Fibroblast of skin of right biceps (primary cell): ENCODE measurements at places on chromosomes 12 and 14.
A peak's percentile ranks its signal among the peaks of the same experiment; 100 is the strongest.

GRCh38 chr14:51784466-51784865, 75.9 kb upstream of the GNG2 start:
- DNase-seq, result peak; percentile 25

GRCh38 chr14:22333422-22334274, 255.4 kb downstream of the DAD1 start:
- peak; percentile 34 for DNase-seq

DNA sequence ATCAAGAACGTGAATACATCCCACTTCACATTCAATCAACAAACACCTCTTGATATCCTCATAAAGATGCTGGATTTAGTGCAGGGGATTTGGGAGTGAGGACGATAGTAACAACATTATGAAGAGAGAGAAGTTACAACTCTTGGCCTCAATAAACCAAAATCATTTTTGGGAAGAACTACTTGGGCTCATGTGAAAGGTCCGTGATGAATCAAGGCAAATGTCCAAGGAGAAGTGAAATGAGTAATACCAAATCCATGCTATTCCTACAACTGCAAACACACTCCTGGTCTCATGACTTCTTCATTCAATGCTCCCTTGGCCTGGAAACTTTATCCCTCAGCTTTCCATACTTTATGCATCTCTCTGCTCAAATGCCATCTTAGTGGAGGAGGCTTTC, 162.0 kb upstream of the LMNTD1 start:
- DNase-seq, result peak; percentile 43

GRCh38 chr14:35534208-35534872, 376 bp downstream of the INSM2 start:
- peak; percentile 25 for DNase-seq

- peak; percentile 60 for DNase-seq
Measured at GRCh38 chr12:64618953-64619590, 8.8 kb downstream of the RASSF3 start.

DNA sequence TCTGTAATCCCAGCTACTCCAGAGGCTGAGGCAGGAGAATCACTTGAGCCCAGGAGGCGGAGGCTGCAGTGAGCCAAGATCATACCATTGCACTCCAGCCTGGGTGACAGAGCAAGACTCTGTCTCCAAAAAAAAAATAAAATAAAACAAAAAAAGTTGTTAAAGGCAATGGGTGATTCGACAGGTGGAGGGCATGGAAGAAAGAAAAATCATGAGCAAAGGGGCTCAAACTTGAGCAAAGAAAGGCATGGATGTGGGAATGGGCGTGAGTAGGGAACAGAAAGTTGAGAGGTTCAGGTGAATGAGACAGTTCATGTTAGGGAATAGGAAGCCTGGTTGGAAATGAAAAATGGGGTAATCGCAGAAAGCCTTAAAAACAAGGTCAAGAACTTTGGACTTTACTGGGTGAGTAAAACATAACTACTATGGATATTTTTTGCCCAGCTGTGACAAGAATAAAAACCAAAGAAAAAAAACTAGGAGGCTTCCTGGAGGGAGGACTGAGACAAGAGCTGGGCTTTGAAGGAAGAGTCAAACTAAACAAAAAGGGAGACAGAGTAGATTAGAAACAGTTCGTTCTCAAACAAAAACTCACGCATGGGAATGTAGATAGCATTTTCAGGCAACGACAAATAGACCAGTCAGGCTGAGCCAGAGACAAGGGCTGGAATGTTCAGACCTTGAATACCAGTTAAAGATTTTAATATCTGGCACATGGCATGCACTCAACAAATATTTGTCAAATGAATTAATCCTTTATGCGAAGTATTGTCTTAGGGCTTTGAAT, 18.8 kb downstream of the PYM1 start:
- peak; percentile 47 for DNase-seq

GRCh38 chr14:94439453-94440057, 13.0 kb downstream of the SERPINA11 start:
- no peak for DNase-seq

DNA sequence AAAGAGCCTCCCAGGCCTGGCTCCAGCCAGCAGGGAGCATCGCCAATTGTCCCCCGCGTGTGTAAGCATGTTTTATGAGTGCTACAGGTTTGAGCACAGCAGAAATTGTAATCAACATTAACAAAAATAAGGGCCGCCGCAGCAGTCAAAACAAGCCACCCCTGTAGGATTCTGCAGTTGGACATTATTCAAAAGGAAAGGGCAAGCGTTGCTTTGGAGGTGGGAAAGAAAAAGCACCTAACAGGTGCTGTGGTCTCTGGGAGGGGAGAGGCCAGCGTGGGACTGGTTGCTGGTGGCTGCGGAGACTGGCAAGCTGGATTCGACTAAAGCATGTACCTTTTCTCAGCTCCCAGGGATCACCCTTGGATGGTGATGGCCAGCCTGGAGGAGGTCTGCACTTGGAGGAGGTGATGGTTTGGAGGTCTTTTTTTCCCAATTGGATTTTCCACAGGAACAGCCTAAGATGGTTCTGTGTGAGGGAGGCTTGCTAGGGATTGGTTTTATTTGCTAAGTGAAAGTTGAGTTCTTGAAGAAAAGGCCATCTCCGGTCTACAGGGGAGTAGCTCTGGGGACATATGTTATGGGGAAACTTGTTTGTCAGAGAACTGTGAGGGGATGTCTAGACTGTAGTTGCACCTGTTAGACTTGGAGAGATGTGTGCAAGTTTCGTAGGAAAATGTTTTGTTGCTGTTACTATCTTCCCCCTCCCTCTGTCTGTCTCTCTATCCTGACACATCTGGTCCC, 2.0 kb downstream of the DYRK2 start:
- no peak for DNase-seq

GRCh38 chr14:100155049-100155621, 4.3 kb downstream of the DEGS2 start:
- DNase-seq, result no peak

GRCh38 chr14:90455100-90455571, 58.3 kb downstream of the CALM1 start:
- no peak for DNase-seq

DNA sequence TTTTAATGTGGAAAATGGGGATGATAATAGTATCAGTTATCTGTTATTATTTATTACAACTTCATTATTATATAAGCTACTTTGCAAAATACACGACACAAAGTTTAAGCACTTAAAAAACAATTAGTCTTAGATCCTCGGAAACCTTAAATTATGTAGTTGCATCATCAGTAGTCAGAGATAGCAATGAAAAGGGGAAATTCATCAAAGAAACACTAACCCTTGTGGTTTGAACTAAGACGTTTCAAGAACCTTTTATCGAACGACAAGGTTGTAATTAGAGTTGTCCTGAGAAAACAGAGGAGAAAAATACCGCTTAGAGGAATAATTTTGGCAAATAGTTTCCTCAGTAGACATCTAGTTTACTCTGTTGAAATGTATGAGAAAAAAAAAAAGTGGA, 198.5 kb downstream of the PTPRO start:
- DNase-seq, result no peak

DNA sequence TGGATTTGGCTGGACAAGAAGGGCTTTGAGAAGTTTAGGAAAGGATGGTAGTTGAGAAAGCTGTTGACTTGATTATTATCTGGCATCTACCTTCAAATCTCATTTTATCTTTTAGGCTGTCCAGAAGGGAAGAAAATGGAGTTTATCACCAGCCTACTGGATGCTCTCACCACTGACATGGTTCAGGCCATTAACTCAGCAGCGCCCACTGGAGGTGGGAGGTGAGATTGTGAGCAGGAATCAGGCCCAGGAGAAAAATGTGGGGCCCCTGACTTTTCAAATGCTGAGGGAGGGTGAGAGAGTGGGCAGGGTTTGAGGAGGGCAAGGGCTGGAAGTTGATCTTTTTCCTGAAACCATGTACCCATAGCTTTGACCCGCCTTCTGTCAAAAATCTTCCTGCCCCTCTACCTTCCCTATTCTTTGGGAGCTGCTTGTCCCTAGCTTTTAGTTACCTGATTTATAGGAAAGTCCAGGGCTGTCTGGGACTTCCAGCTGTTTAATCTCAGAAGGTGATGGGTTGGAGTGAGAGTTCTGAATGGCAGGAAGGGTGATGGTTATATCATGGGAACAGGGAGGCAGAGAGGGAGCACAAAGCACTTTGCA, 134.2 kb downstream of the SMOC1 start:
- DNase-seq, result peak; percentile 2

DNA sequence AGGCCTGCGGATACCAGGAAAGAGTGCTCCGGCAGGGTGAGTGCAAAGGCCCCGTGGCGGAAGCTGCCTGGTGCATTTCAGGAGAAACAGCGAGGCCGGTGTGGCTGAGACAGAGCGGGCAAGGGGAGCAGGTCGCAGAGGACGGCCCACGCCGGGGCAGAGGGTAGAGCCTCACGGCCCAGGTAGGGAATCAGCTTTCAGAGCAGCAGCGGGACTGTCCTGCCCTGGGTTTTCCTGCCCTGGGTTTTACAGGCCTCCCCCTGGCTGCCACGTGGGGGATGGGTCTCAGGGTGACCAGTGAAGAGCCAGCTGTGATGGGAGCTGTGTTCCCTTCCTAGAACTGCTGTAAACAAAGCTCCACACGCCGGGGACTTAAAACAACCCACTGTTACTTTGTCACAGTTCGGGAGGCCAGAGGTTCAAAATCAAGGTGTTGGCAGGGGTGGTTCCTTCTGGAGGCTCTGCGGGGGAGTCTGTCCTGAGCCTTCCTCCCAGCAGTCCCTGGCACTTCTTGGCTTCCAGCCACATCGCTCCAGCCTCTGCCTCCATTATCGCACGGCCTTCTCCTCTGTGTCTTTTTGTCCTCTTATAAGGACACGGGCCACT, 10.4 kb downstream of the NCOR2 start:
- DNase-seq, result no peak

GRCh38 chr14:49895480-49895879, 2.6 kb downstream of the ARF6 start:
- no peak for DNase-seq

DNA sequence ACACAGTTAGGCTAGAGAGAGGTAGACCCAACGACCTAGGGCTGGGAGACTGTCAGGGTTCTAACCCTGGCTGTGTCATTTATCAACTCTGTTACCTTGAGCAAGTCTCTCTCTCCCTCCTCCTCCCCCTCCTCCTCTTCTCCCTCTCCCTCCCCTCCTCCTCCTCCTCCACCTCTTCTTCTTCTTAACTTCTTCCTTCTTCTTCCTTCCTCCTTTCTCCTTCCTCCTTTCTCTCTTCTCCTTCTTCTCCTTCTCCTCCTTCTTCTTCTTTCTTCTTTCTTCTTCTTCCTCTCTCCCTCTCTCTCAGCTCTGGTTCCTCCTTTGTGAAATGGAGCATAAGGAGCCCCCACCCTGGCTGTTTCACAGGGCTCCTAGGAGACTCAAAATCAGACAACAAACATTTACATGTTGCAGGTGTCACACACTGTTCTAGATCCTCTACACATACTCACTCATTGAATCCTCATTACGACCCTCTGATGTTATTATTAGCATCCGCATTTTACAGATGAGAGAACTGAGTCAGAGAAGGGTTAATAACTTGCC, 2.2 kb upstream of the KCNH3 start:
- no peak for DNase-seq

- DNase-seq, result no peak
Measured at GRCh38 chr12:111780166-111780565, 13.4 kb downstream of the ALDH2 start.

DNA sequence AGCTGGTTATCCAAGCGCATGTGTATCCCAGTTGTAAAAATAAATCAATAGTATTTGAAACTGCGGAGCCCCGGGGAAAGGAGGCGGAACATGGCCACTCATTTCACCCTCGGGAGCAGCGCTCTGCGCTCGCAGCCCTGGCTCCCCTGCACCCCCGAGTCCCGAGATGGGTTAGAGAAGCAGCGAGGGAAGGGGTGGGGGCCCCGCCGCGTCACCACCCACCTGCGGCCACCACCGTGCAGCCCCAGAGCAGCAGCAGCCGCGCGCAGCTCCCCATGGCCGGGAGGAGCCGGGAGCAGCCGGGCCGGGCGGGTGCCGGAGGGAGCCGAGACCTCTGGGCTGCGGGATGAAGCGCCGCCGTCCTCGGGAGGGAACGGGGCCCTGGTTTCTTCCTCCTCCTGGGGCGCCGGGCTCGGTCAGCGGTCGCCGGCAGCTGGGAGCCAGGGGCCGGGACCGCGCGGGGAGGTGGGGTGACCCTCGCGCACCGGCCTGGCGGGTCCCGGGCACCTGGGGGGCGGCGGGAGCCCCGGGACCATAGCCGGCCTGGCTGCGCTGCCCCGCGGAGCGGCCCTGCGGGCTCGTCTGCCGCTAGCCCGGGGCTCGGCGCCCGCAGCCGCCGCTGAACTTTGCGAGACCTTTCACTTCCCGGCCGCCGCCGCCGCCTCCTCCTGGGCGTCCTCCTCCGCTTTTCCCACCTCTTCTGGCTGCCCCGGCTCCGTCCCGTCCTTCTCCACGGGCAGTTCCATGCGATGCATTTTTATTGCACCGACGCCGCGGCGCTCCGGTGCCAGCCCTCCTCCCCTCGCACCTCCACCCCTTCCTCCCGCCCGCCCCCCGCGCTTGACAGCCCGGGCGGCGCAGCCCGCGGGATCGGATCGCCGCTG, at the start of gene NTN4:
Gene NTN4, minus strand, starts transcription at position 732 of the 884 bp plus-strand sequence. Its CDS starts 455 bp downstream, at position 277.
- DNase-seq, result peak; percentile 26

- no peak for DNase-seq
Measured at GRCh38 chr12:93925585-93926205, 222.7 kb upstream of the PLXNC1 start.

DNA sequence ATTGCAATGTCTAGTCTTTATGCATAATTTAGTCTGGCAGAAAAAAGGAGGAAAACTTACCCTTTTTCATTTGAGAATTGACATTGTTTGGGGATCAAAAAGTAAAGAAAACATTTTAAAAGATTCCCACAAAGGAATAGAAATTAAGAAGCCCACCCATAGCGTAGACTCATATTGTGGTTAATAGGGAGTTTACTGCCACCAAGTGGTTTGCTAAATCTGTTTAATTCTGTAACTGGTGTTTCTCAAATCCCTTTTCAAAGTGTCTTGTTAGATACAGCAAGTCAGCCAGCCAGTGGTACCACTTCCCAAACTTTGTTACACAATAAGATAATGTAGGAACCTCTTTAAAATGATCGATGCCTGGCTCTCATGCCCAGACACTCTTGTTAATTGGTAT, 180.3 kb downstream of the IPO8 start:
- peak; percentile 11 for DNase-seq

DNA sequence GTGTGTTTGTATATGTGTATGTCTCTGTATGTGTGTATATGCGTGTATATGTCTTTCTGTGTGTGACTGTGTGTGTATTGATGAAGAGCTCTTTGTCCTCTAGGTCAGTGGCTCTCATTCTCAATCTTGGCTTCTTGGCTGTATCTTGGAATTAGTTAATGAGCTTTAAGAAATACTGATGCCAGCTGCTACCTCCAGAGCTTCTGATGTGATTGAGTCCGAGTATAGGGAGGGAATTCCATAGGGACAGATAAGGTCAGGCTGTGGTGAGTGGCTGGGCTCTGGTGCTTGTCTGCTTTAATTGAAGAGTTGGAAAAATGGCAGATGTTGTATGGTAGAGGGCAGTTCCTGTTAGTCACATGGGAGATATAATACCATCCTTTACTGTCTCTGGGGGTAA, 140.1 kb downstream of the C12orf75 start:
- no peak for DNase-seq
